ENCODE measurements at places on chromosomes 5 and 9. TPM values are rescaled to one million over a fixed set of nuclear protein-coding genes. Genes with fewer than 3 reads are reported as not detected.

GRCh38 chr9:5556101-5556705, 45.9 kb downstream of the PDCD1LG2 start:
- no peak overlapping the region for H3K4me3 ChIP-seq
- no peaks in the 10 kb centered on the region for H3K36me3 ChIP-seq
- H3K27ac ChIP-seq = peak overlapping the region; percentile 78
- H3K4me1 ChIP-seq = peaks cover 30% of the 10 kb centered on the region
- DNase-seq = no peak
- no peaks in the 10 kb centered on the region for H3K27me3 ChIP-seq

DNA sequence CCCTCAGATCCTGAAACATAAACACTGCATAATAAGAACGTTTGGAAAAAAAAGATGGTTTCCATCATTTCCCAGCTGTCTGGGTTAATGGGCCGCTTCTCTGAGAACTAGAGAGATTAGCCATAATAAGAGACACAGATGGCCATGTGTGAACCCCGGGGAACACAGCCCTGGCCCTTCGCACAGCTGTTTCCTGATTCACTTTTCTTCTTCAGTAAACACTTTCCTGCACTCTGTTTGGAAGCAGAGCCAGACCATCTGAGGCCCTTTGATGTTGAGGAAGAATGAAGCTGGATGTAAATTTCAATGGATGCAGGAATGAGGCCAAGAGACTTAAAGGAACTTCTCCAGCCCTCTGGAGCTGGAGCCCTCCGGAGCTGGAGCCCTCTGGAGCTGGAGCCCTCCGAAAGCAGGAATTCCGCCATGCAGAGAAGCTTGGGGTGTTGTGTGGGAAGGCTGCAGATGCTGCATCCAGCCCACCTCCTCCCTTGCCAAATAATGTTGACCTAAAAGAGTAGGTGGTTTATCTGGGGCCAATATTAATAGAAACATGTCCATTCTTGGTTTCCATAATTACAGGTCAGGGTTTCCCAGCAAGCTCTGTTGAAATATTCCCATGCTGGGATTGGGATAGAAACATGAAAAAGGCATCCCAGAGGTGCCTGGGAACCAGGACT, 218.9 kb downstream of the NXNL2 start:
- no peaks in the 10 kb centered on the region for H3K36me3 ChIP-seq
- H3K27me3 ChIP-seq = no peaks in the 10 kb centered on the region
- peak overlapping the region; percentile 79 for H3K27ac ChIP-seq
- peaks cover 35% of the 10 kb centered on the region for H3K4me1 ChIP-seq

GRCh38 chr5:172172912-172173563, 15.0 kb downstream of the STK10 start:
- H3K36me3 ChIP-seq = no peaks in the 10 kb centered on the region
- peaks cover 66% of the 10 kb centered on the region for H3K4me1 ChIP-seq
- no peaks in the 10 kb centered on the region for H3K27me3 ChIP-seq
- H3K4me3 ChIP-seq = no peak overlapping the region
- peak; percentile 59 for DNase-seq
- peak overlapping the region; percentile 72 for H3K27ac ChIP-seq

DNA sequence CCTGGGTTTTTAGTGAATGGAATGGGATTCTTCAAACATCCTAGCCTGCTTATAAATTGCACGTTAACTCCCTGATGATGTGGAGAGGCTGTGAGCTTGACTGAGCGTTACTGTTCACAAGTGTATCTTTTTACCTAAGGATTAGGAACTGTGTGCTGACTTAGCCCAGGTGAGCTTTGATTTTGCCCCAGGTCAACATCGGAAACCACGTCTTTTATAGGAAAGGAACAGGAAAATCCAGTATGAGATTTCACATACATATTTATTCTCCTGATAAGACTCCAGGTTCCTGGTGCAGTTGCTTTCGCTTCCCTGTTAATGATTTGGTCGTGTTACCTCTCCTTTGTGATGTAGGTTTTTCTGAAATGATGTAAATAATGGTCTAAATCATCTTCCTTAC, 103.2 kb upstream of the BASP1 start:
- H3K27me3 ChIP-seq = no peaks in the 10 kb centered on the region
- DNase-seq = no peak
- no peaks in the 10 kb centered on the region for H3K36me3 ChIP-seq

- no peaks in the 10 kb centered on the region for H3K27me3 ChIP-seq
- DNase-seq = no peak
Observed at GRCh38 chr5:162052676-162053075, 14.9 kb upstream of the GABRG2 start.

- H3K4me1 ChIP-seq = no peaks in the 10 kb centered on the region
- no peaks in the 10 kb centered on the region for H3K27me3 ChIP-seq
- H3K27ac ChIP-seq = no peak overlapping the region
- H3K4me3 ChIP-seq = no peak overlapping the region
- H3K36me3 ChIP-seq = no peaks in the 10 kb centered on the region
Observed at GRCh38 chr5:60285910-60286309, 392.4 kb upstream of the PDE4D start.

DNA sequence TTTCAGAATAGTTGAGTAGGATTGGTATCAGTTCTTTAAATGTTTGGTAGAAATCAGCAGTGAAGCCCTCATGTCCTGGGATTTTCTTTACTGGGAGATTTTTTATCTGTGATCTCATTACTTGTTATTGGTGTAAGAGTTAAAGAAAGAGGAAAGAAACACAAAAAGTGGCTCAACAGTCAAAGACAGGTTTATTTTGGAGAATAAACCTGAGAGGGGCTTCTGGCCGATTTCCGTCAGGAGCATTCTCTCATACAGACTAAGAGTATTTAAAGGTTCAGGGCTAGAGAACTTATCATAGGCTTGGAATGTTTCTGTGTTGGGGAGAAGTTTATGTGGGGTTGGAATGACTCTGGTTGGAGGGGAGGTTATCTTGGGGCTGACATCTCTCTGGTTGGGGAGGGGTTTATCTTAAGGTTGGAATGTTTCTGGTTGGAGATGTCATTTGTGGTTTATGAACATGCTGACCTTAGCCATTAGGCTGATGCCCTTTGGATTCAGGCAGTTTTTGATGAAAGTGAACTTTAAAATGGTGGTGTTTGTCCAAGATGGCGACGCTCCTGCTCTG, 62.5 kb downstream of the CFAP95 start:
- no peaks in the 10 kb centered on the region for H3K36me3 ChIP-seq
- no peak for DNase-seq
- no peak overlapping the region for H3K27ac ChIP-seq

- H3K36me3 ChIP-seq = no peaks in the 10 kb centered on the region
- H3K4me3 ChIP-seq = no peak overlapping the region
- peaks cover 54% of the 10 kb centered on the region for H3K4me1 ChIP-seq
- no peak overlapping the region for H3K27ac ChIP-seq
- no peaks in the 10 kb centered on the region for H3K27me3 ChIP-seq
Observed at GRCh38 chr5:10456583-10457420, 15.1 kb downstream of the ROPN1L start.

DNA sequence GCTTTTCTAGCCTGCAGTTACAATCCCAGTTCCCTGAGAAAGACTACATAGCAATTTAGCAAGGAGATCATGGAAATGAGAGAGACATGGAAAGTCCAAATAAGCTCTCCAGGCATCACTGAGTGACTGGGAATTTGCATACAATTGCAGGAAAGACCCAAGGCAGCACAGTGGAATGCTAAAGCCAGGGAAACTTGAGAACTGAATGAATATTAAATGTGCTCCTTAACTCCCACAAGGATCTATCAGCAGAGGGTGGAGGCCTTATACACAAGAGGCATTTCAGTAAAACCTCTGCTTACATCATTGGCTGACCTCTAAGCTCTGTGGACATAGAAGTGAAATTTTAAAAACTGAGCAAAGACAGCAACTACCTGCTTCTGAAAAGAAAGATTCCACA, 355.6 kb upstream of the DAB2 start:
- H3K4me3 ChIP-seq = no peak overlapping the region
- H3K36me3 ChIP-seq = no peaks in the 10 kb centered on the region
- no peaks in the 10 kb centered on the region for H3K4me1 ChIP-seq
- no peaks in the 10 kb centered on the region for H3K27me3 ChIP-seq
- no peak for DNase-seq
- H3K27ac ChIP-seq = no peak overlapping the region

DNA sequence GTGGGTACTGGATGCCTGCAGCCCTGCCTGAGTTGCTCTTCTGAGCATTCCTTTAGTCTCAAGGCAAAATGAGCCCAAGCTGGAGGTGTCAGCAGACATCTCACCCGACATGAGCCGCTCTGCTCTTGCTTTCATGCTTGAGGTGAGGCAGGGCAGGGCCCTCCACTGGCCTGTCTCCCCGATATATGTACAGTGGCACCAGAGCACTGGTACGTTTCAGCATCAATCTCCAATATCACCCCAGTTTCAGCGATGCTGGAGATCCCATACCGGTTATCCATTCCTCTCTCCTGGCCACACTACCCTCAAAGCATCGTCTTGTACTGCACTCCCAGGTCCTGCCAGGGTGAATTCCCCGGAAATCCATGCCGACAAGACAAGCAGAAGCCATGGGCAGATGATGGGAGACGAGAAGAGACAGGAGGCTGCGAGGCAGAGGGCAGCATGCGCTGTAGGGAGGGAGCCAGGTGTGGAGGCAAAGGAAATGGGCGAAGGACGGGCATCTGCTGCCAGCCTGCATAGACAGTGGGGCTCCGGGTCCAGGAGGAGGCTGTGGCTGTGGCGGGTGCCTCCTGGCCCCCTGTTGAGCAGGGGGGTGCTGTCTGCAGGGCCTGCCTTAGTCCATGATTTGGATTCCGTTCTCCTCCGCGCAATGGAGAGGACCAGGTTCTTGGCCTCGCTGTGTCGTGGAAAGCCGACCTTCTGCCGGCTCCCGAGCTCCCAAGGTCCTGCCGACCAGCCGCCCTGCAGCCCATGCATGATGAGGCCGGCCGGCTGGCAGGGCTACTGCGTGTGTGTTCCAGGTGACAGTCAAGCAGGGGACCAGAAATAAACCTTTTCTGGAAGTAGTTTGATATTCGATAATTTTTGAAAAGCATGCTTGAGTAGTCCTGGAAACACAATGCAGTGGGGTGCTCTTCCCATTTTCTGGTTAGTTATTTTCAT, 152.2 kb upstream of the IRX2 start:
- no peaks in the 10 kb centered on the region for H3K36me3 ChIP-seq
- H3K4me1 ChIP-seq = no peaks in the 10 kb centered on the region
- no peak overlapping the region for H3K27ac ChIP-seq

DNA sequence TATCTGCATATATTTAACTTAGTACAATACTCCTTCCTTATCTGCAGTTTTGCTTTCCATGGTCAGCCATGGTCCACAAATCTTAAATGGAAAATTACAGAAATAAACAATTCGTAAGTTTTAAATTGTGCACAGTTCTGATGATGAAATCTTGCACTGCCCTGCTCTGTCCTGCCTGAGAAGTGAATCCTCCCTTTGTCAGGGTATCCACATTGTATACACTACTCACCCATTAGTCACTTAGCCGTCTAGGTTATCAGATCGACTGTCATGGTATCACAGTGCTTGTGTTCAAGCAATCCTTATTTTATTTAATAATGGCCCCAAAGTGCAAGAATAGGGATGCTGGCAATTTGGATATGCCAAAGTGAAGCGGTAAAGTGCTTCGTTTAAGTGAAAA, 8.3 kb upstream of the YTHDC2 start:
- H3K27ac ChIP-seq = no peak overlapping the region
- no peak overlapping the region for H3K4me3 ChIP-seq
- H3K36me3 ChIP-seq = no peaks in the 10 kb centered on the region
- peaks cover 4% of the 10 kb centered on the region for H3K27me3 ChIP-seq
- no peak for DNase-seq
- H3K4me1 ChIP-seq = no peaks in the 10 kb centered on the region

- no peak for DNase-seq
- no peak overlapping the region for H3K4me3 ChIP-seq
- H3K4me1 ChIP-seq = no peaks in the 10 kb centered on the region
- no peak overlapping the region for H3K27ac ChIP-seq
Observed at GRCh38 chr5:8247049-8247899, 378.3 kb downstream of the MTRR start.

GRCh38 chr5:56440871-56441740, 208.0 kb upstream of the ANKRD55 start:
- H3K36me3 ChIP-seq = no peaks in the 10 kb centered on the region
- no peak overlapping the region for H3K27ac ChIP-seq
- no peaks in the 10 kb centered on the region for H3K27me3 ChIP-seq
- no peak overlapping the region for H3K4me3 ChIP-seq
- peaks cover 4% of the 10 kb centered on the region for H3K4me1 ChIP-seq

- H3K4me3 ChIP-seq = no peak overlapping the region
- no peaks in the 10 kb centered on the region for H3K27me3 ChIP-seq
- H3K36me3 ChIP-seq = no peaks in the 10 kb centered on the region
- peaks cover 42% of the 10 kb centered on the region for H3K4me1 ChIP-seq
- DNase-seq = no peak
- peak overlapping the region; percentile 75 for H3K27ac ChIP-seq
Observed at GRCh38 chr9:110028676-110029075, 179.3 kb downstream of the C9orf152 start.

DNA sequence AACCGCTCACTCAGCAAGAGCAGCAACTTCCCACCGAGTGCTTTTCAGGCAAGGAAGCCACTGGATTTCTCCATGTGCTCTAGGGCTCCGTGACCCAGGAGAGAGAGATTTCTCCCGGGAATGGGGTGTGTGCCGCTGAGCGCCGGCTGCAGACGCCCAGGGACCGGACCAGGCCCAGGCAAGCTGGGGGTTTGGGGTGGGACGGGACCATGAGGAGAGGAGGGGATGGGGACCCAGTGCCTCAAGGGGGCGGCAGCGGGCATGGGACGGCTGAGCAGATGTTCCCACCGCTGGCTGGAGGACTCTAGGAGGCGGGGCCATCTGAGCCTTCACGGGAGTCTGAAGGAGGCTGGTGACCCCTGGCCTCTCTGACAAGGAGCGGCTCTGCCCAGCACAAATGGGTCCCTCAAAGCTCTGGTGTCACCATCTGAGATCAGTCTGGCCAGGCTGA, 8.5 kb downstream of the LCN9 start:
- H3K4me1 ChIP-seq = no peaks in the 10 kb centered on the region
- peaks cover 58% of the 10 kb centered on the region for H3K27me3 ChIP-seq
- no peak for DNase-seq
- no peak overlapping the region for H3K4me3 ChIP-seq
- H3K36me3 ChIP-seq = no peaks in the 10 kb centered on the region
- no peak overlapping the region for H3K27ac ChIP-seq

GRCh38 chr5:5950658-5951057, 427.7 kb downstream of the MED10 start:
- no peaks in the 10 kb centered on the region for H3K4me1 ChIP-seq
- H3K27me3 ChIP-seq = peaks cover 12% of the 10 kb centered on the region
- no peaks in the 10 kb centered on the region for H3K36me3 ChIP-seq
- DNase-seq = no peak
- no peak overlapping the region for H3K27ac ChIP-seq

- peaks cover 19% of the 10 kb centered on the region for H3K4me1 ChIP-seq
- H3K36me3 ChIP-seq = no peaks in the 10 kb centered on the region
- H3K4me3 ChIP-seq = no peak overlapping the region
- H3K27ac ChIP-seq = peak overlapping the region; percentile 60
- no peaks in the 10 kb centered on the region for H3K27me3 ChIP-seq
- no peak for DNase-seq
Observed at GRCh38 chr9:3947859-3948438, 351.9 kb downstream of the GLIS3 start.

The ARL14EPL gene
- total RNA-seq = not detected

The ZNF879 gene
- 6.4 TPM for total RNA-seq

The CCDC180 gene
- total RNA-seq = 2.4 TPM

The RANBP3L gene
- total RNA-seq = 0.47 TPM

The ZER1 gene
- 61.6 TPM for total RNA-seq

The S100Z gene
- not detected for total RNA-seq

The ANKRD34B gene
- not detected for total RNA-seq

The BAAT gene
- not detected for total RNA-seq

The THG1L gene
- 6.6 TPM for total RNA-seq

The IL9 gene
- not detected for total RNA-seq

The MAN1B1 gene
- 20.6 TPM for total RNA-seq

The BTNL8 gene
- 0.58 TPM for total RNA-seq

The FREM1 gene
- total RNA-seq = 3.0 TPM

All from left ventricle myocardium inferior (tissue), 1 donor.